ENCODE measurements at places on chromosomes 11 and 22. TPM values are rescaled to one million over a fixed set of nuclear protein-coding genes. Genes with fewer than 3 reads are reported as not detected.
A peak's percentile ranks its signal among the peaks of the same experiment; 100 is the strongest.

DNA sequence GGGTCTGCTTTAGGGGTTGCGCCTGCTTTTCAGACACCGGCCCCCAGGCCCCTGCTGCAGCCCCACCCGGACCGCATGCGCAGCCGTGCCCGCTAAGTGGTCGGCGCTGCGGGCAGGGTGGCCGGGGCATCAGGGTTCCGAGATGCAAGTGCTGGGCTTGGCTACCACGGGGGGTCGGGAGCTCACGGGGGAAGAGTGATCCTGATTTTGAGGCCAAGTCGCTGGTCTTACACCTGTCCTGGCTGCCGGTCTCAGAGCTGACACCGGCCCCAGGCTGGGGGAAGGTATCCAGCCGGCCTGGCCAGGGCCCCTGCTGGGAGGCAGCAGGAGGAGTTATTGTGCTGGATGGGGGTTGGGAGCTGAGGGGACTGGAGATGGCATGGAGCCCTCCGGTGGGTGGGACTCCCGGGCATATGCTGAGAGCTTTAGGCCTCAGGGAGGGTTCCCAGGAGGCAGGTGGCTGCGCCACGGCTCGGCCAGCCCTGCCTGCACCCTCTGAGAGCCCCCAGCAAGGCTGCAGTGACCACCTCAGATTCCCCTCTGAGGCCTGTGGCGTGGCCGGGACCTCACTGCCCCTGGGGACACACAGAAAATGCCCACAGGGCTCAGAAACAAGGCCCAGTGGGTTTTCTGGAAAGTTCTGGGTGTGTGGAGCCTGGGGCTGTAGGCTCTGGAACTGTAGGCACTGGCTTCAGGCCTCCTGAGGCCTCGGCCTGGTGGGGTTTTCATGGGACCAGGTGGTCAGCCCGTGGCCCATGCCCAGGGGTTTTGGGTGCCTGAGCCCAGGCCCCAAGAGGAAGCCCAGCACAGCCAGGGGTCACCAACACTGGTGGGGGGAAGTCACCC lies 4.4 kb upstream of the MUC5AC start:
- DNase-seq = no peak
- no peak overlapping the region for H3K4me3 ChIP-seq
- H3K36me3 ChIP-seq = no peaks in the 10 kb centered on the region
- no peaks in the 10 kb centered on the region for H3K4me1 ChIP-seq

- no peak for DNase-seq
- H3K27ac ChIP-seq = no peak overlapping the region
These were observed 83.6 kb downstream of the MORC2 start for GRCh38 chr22:30885001-30885366.

DNA sequence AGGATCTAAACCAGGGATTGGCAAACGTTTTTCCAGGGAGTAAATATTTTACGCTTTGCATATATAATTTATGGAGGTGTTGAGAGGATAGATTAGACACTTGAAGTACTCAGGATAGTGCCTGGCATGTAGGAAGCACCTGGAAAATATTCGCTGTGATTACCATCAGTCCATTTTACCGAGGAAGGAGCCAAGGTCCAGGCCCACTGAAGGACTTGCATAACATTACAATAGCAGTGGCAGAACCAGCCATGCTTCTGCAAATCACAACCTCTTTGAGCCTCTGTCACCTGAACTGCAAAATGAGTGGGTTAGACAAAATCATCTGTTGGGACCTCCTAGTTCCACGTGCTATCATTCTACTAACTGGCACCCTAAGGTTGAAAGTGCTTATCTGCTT lies 5.4 kb downstream of the FUT4 start:
- no peaks in the 10 kb centered on the region for H3K27me3 ChIP-seq
- H3K4me3 ChIP-seq = peak overlapping the region; percentile 36
- H3K4me1 ChIP-seq = peaks cover 51% of the 10 kb centered on the region
- H3K27ac ChIP-seq = no peak overlapping the region
- DNase-seq = no peak
- H3K36me3 ChIP-seq = no peaks in the 10 kb centered on the region

The ACR gene
- total RNA-seq = 2.2 TPM

The ANGPTL5 gene
- not detected for total RNA-seq
